Fibroblast of gingiva (primary cell): ENCODE measurements at places on chromosomes 16 and 17.

DNA sequence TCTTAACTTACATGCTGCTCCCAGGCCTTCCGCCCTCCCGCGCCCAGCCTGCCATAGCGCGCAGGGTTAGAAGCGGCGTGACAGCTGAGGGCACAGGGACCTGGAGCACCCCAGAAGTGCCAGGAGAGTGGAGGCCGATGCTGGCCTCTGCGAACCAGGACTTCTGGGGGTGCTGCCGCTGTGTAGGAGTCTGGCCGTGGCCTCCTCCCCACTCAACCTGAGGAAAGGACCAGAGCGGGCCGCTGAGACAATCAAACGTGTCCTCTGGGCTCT, 1.9 kb upstream of the TMEM204 start:
- no peak for DNase-seq

DNA sequence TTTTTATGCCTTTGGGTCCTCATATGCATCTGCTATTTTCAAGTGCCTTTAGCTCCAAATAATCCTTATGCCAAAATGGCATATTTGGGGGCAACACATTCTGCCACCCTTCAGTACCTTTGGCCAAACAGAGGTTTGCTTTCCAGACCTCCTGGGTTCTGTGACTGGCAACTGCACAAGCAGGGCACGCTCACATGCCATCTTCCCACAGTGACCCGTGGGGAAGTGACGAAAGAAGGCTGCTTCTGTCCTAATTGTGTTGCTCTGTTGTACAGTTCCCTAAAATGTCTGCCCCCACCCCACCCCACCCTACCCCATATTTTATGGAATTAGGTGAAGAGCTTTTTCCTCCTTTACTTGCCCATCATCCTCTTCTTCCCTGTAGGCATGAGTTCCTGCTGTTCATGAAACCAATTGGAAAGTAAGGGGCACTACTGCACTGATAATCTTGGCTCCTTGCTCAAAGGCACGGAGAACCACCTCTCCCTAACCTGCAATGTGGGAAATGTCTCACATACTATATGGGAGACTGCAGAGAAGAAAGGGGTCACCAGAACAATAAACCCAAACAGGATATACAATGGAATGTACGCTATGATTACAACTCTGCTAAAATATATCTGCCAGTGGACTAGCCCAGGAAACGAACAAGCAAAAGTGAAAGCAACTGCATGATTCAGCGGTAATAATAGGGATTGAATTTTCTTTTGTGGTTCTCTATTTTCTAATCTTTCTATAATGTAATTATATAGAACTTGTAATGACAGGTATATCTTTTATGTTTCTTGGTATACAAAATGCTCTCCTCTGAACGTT, 3.3 kb upstream of the SLFN12L start:
- DNase-seq, result peak; percentile 7

- peak; percentile 67 for DNase-seq
Measured at GRCh38 chr17:81200695-81201580, 21.8 kb downstream of the CEP131 start.

GRCh38 chr17:62898239-62898864, 67.7 kb upstream of the TANC2 start:
- peak; percentile 25 for DNase-seq

- no peak for DNase-seq
Measured at GRCh38 chr17:50115756-50116155, 14.2 kb downstream of the SAMD14 start.

GRCh38 chr16:15765880-15766279, 90.9 kb downstream of the MYH11 start:
- DNase-seq, result peak; percentile 44

- DNase-seq, result no peak
Measured at GRCh38 chr16:20673071-20673806, 24.2 kb downstream of the ACSM1 start.

DNA sequence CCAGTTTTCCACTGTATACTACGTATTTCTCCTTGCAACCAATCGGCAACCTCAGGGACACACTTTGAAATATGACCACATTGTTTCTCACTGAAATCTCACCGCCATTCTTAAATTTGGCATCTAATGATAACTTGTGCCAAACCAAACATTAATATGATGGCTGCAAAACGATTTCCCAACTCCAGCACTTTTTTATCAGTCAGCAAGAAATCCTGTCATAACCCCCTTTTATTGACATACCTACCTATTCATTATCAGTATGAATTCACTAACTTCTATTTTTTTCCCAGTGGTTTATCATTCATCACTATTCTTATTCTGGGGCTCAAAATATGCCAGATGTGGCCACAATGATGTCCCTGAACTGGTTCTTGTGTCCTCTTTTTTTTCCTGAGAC, 15.8 kb downstream of the MBTD1 start:
- no peak for DNase-seq

DNA sequence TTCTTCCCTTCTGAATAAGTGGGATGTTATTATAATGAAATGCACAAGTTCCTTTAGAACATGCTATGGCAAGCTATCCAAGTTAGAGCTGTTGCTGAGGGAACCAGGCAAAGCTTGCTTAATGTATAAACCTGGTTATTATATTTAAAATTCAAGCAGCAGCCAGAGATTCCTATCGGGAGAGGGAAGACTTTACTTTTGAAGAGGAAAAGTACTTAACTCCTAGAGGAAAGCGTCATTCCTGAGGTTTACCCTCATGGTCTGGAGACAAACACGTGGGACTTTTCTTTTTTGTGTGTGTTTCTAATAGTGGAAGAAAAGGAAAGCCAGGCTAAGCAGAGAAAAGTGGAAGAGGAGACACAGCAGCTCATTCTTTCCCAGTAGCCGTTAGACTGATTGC, 39.9 kb upstream of the MYH10 start:
- no peak for DNase-seq

DNA sequence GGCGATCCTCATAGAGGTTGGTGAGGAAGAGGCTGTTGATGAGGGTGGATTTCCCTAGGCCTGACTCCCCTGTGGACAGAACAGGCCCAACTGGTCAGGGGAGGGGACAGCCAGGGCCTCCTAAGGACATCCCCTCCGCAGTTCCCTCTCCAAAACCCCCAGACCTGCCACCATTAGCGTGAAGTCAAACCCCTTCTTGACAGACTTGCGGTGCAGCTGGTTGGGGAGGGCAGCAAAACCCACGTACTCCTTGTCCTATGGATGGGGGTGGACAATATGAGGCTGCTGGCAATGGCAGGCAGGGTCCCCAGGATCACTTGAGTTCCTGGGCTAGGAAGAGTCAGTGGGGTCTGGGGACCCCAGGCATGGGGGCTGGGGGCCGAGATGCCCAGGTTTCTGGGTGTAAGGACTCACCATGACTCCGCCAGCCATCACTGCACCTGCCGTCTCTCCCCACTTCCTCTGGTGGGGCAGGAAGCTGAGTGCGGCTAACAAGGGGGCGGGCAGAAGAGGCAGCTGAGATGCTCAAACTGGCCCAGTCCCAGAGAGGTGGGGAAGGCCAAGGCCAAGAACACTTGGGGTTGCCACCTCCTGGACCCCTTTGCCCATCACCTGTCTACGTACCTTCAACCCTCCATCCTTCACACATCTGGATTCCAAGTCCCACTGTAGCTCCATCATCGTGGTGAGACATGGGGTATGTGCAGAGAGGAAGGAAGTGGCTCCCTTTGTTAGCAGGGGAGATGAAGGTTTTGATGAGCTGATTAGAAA, at the start of gene SEPTIN1:
TSS of gene SEPTIN1 (minus strand) at position 451 of the 771 bp plus-strand sequence. CDS start at position 432, 19 bp downstream.
- DNase-seq, result no peak

GRCh38 chr17:49547566-49547965, 28.1 kb upstream of the NXPH3 start:
- DNase-seq, result no peak

- DNase-seq, result no peak
Measured at GRCh38 chr17:55814377-55814776, 63.5 kb downstream of the PCTP start.

DNA sequence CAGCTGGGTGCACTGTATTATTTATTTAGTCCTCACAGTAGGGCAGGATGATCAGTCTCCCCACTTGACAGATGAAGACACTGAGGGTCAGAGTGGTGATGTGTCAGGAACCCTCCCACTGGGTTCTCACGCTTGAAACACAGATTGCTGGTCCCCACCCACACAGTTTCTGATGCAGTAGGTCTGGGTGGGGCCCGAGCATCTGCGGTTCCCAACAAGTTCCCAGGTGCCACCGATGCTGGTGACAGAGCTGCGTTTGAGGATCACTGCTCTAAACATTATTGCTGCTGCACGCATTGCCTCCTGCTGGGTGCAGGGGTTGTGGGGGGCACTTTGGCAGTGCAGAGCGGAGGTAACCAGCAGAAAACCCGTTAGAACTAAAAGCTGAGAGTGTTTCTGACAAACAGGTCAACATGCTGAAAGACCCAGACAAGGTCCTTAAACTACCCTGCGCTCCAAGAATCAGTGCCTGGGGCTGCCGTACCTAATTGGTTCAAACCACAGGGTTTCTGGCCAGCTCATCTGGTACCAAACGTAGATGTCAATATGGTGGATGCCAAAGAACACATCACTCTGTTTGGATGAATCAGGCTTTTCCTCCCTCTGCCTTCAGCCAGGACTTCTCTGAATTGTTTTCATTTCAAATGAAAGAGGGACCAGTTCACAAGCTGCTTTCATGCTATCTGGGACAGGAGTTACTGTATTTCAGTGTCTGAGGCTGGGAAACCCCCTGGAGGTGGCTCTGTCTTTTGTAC, 76.0 kb downstream of the ABCC1 start:
- DNase-seq, result peak; percentile 93

GRCh38 chr16:79672524-79672923, 72.0 kb upstream of the MAF start:
- no peak for DNase-seq

- DNase-seq, result peak; percentile 83
Measured at GRCh38 chr17:47905221-47905733, 9.2 kb downstream of the SP2 start.

DNA sequence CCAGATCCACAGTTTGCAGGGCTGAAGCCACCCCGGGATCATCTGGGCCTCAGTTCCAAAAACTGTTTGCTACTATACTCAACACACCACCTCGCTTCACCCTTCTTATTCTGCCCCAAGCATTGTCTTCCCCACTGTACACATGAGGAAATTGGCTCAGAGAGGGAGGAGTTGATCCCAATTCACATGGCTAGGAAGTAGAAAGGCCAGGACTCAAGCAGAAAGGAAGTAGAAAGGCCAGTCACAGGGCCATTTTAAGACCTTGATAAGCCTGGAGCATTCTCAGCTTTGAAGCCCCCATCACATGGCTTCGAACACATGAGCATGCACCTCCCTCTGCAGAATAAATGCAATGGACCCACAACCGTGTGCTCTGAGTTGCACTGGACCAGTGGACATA, 7.7 kb upstream of the PRSS22 start:
- DNase-seq, result no peak
